ENCODE measurements at places on chromosomes 1 and 21.

DNA sequence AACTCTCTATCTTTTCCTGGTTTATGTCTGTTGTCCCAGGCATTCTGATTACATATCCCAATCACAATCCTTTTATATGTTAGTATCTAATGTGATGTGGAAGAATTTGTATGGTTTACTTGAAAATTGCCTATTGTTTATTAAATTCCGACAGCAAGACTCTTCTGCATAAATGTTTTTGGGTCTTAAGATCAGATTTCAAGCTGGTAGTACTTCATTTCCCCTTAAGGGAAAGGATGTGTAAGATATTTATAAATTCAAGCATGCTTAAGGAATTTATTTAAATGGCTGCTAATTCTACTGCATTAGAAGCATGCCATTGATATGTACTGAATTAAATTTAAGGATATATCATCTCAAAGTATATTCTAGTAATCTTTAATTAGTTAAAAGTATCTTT lies 20.4 kb upstream of the GPR88 start:
- DNase-seq, result no peak

DNA sequence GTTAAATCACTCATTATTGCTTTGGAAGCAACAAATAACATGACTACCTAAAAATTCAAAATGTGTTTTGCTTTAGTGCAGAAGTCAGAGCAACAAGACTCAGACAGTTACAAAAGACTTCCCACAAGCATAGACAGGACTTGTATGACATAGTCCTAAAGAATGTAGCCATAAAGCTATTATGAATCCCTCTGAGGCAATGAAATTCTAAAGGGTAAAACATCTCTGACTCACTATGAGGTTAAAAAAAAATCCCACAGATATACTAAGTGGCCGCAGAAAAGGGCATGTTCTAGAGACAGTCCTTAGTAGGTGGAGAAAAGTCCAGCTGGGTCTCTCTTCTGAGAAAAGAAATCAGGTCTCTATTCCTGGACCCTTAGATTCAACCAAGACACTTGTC lies 4.9 kb downstream of the PRKAB2 start:
- no peak for DNase-seq

GRCh38 chr1:156458181-156458503 lies 42.4 kb downstream of the MEF2D start:
- DNase-seq, result no peak

DNA sequence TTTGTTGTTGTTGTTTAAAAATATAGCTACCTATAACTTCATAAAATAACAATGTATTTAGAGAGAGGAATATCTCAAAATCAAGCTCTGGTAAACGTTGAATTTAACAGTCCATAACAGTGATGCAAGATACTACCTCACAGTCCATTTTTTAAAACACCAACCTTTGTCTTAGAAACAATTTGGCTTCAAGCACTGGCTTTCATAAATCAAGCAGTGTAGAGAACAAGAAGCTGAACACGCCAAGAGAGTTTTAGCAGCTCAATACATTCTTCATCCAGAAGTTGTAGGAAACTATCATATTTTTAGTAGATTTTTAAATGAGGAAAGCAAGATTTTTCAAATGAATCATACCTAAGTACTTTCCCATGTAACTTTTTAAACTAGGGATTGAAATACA lies 334.3 kb upstream of the ADAMTS5 start:
- no peak for DNase-seq

DNA sequence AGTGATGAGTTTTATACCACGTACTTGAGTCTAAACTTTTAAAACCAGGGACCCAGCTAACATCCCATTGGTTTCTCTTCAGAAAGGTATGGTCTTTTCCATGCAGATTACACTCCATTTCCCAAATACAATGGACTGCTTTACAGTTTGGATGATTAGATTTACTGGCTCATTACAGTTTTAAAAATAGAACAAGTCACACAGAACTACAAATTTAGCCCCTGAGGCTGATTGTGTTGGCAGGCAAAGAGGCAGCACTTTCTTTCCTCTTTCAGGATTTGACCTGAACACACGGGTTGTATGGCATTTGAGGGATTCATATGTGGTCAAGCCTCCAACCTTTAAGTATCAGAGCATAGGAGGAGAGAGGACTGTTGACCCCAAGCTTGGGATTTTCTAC lies 21.8 kb upstream of the VTCN1 start:
- no peak for DNase-seq

Measured in activated CD4-positive, alpha-beta T cell treated with anti-CD3 and anti-CD28 coated beads, Interleukin-2, amount 50 U/mL, for 1 hour (primary cell).